ENCODE measurements at places on chromosomes 7 and 10. TPM values are rescaled to one million over a fixed set of nuclear protein-coding genes. Genes with fewer than 3 reads are reported as not detected.

Gene IFIT5
- total RNA-seq, result 20.3 TPM

Gene NKX2-3
- total RNA-seq, result not detected

Gene GRM3
- not detected for total RNA-seq

Gene LRRN3
- total RNA-seq, result 0.05 TPM

Gene PRSS37
- total RNA-seq, result not detected

Gene AP3M1
- 57.0 TPM for total RNA-seq

Gene LHFPL3
- not detected for total RNA-seq

Gene CDH23
- under 0.01 TPM for total RNA-seq

Gene C10orf53
- not detected for total RNA-seq

Gene SLC29A4
- total RNA-seq, result 1.0 TPM

All from dermis blood vessel endothelial cell (primary cell).